A549 (cell line): ENCODE measurements at places on chromosomes 3 and 15.

DNA sequence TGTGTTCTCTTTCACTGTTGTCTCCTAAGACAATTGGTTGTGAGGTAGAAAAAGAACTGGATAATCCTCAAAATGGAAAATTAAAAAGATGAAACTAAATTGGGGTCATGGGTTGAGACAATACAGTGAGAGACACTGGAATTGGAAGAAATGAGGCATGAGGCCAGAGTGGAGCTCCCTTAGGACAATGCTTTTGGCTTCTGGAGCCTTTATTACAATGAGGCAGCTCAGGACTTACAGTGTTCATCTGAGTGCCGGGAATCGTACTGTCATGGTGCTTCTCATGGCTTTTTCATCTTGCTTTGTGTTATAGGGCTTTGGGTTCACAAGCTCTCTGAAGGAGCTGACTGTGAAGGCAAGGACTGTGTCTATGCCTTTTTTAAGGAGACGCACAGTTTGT lies 293.5 kb downstream of the SOX2 start:
- no peak for DNase-seq

DNA sequence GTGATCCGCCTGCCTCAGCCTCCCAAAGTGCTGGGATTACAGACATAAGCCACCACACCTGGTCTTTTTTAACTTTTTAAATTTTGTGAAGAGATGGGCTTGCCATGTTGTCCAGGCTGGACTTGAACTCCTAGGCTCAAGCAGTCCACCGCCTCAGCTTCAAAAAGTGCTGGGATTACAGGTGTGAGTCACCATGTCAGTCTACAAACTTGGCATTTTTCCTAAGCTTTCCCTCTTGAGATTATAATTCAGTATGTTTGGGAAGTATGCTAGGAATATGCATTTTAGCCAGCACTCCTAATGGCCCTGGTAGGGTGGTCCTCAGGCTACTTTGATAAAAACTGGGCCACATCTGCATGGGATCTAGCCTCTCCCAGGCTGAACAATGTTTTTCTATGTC lies 4.4 kb downstream of the WDR73 start:
- no peak for DNase-seq

- peak; percentile 60 for DNase-seq
These were observed 53.6 kb downstream of the PAK2 start for GRCh38 chr3:196793246-196793645.

DNA sequence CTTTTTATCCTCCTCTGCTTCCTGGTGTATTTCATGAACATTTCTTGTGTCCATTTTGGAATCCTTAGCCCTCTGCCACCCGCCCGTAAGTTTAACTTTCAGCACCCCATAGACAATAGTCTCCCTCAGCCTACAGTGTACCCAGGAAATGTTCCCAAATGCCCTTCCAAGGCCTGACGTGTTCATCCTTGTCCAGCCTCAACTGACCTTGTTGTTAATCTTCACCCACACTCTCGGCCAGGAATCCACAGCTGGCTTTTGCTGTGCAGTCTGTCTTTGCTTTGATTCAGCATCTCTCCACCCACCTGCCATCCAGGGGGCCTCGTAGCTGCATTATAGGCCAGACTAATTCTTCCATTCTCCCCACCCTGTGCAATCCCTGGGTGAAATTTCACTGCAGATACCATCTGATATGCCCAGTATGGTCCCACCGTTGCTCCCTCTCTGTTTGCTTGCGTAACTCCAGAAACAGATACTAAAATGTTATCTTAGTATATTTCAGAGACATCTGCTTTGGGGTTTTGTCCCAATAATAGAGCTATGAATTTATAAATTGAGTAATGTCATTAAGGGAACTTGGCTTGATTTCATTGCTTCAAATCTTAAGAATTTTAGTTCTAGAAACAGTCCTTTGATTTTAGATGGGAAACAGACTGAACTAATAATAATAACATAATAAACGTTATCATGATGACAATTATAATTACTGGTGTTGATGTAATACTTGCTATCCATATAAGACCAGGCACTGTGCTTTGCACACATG lies 16.6 kb downstream of the GUCA1C start:
- DNase-seq = no peak

DNA sequence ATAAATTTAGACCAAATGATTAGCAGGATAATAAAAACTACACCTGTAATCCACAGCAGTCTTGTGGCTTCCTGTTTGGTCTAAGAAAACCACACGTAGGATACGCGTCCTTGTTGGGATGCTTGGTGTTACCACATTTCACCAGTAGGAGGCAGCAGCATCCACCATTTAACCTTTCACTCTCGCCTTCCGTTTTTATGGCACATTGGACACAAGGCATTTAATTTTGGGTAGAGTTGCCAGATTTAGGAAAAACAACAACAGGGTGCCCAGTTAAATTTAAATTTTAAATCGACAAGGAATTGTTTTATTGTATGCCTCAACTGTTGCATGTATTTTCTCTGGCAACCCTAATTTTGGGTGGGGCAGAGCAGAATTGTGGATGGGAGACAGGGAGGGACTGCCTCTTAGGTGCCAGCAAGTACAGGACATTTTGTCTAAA lies 6.3 kb downstream of the LRRC31 start:
- DNase-seq = peak; percentile 77

- no peak for DNase-seq
These were observed 33.3 kb downstream of the HCN4 start for GRCh38 chr15:73335471-73335870.

GRCh38 chr15:86375733-86376280 lies 296.1 kb downstream of the AGBL1 start:
- no peak for DNase-seq

DNA sequence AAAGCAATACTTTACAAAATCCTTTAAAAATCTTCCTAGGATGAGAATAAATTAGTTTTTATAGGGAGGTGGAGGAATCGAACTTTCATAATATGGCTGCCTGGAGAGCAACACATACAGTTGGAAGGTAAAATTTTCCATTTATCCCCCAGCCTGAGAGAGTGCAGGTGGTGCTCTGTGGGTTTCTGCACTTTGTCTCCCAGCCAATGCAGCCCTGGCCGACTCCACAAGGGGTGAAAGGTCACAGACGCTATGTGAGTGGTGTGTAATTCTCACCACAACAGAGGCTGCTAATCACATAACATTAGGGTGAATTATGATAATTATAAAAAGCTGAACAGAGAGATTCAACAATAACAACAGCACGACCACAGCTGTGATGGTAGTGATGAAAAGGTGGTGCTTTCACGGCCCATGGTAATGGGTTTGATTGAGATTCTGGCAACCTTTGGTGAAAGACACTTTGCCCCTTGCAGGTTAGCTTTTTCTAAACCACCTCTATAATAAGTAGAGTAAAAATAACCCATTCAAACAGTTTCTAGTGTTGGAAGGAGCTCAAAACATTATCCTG lies 30.1 kb upstream of the NANOGP8 start:
- no peak for DNase-seq

DNA sequence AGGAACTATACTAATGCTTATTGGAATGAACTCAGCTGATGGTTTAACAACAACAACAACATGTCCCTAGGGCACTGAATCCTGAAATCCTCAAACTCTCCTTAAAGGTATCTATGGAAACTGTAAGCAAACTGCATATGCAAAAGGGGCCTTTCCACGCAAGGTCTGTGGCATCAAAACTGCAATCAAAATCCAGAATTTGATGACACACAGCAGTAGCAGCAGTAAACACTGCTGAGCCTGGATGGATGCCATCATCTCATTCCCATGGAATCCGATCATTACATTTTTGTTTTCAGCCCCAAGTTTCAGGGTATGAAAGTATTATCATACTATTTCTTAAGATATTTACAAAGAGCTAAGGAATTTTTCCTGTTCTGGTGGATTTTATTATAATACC lies 399.7 kb downstream of the VPS13C start:
- no peak for DNase-seq

- DNase-seq = no peak
These were observed 81.0 kb downstream of the CDC25A start for GRCh38 chr3:48107227-48107626.

GRCh38 chr3:88019024-88019423 lies 39.8 kb downstream of the CGGBP1 start:
- no peak for DNase-seq

GRCh38 chr3:184334470-184335158 lies 2.8 kb upstream of the FAM131A start:
- peak; percentile 28 for DNase-seq

DNA sequence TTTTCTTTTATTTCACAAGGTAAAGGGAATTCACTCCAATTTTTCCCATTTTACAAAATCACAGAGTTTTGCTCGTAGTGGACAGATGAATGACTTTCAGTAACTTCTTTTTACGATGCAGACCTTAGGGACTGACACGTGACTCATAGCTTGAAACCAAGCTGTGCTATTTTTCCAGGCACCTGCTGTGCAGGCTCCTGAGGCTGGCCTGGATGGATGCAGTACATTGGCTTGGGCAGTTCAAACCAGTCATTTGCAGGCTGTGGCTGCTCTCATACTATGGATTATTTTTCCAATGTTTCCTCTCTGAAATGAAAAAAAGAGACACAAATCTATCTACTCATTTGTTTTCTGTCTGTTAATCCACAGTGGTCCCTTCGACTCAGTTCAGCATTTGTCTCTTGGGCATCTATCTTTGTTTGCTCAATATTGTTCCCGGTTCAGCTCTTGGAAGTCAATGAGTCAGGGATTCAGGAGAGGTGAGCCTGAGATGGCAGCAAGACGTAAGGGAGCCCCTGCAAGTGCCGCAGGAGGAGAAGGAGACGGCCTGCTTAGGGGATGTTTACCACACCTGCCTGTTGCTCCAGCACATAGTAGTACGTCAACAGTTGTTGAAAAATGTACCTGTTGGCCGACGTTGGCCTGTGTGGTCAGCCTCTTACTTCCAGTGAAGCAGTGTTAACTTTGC lies 92.8 kb downstream of the SV2B start:
- no peak for DNase-seq

GRCh38 chr15:27249046-27249759 lies 278.2 kb downstream of the GABRG3 start:
- no peak for DNase-seq

GRCh38 chr3:32495085-32495484 lies 7.6 kb downstream of the CMTM6 start:
- DNase-seq = no peak

DNA sequence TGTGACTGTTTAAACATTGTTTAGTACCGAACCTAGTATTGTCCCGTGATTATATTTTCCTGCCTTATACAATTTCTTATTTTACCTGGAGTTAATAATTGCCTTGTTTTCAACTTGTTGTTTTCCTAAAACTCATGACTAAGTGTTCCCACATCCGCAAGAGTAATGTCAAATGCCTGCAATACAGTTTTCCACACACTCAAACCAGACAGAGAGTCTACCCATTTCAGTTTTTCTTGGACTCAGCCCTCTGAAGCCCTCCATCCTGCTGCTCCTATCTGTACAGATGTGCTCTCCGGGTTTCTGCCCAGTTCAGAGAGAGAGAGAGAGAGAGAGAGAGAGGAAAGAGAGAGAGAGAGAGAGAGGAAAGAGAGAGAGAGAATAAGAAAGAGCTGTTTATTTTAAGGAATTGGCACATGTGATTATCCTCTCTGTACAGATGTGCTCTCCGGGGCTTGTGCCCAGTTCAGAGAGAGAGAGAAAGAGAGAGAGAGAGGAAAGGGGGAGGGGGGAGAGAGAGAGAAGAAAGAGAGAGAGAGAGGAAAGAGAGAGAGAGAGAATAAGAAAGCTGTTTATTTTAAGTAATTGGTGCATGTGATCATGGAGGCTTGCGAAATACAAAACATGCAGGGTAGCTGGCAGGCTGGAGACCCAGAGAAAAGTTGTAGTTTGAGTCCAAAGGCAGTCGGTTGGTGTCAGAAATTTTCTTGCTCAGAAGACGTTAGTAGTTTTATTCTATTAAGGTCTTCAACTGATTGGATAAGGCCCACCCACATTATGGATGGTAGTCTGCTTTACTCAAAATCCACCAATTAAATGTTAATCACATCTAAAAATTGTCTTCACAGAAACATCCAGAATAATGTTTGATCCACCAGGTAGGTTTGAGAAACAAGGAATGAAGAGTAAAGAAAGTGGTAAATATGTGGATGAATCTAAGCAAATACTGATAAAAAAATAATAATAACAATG lies 104.1 kb upstream of the GOLGA8J start:
- no peak for DNase-seq

GRCh38 chr15:100926971-100927756 lies 8.0 kb downstream of the LRRK1 start:
- no peak for DNase-seq

DNA sequence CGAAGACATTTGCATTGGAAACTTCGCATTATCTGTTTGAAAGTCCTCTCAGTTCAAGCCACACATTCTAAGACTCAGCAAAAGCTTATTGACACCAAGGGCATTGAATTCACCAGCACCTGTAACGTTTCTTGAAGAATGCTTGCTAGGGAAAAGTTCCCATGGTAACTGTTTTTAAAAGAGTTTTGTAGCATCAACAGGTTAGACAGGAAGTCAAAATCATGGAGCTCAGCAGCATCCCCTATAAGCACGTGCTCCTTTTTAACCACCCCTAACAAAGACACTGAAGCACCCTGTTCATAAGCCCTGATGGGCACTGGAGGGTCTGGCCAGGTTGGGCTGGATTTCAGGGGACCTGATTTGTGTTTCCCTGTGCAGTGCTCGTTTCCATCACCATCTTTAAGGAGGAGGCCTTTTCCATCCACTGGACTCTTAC lies 229.7 kb upstream of the BHLHE40 start:
- DNase-seq = no peak

- peak; percentile 92 for DNase-seq
These were observed at the start of gene CHSY1 for GRCh38 chr15:101251830-101252820. Gene CHSY1 (minus strand): TSS chr15:101252048. CDS start chr15:101251456, 592 bp downstream.

- no peak for DNase-seq
These were observed 32.6 kb downstream of the ITGA11 start for GRCh38 chr15:68399096-68400065.
